Inflammatory macrophage treated with lipopolysaccharide for 1 hour (primary cell): ENCODE measurements at places on chromosomes 6 and 20.

DNA sequence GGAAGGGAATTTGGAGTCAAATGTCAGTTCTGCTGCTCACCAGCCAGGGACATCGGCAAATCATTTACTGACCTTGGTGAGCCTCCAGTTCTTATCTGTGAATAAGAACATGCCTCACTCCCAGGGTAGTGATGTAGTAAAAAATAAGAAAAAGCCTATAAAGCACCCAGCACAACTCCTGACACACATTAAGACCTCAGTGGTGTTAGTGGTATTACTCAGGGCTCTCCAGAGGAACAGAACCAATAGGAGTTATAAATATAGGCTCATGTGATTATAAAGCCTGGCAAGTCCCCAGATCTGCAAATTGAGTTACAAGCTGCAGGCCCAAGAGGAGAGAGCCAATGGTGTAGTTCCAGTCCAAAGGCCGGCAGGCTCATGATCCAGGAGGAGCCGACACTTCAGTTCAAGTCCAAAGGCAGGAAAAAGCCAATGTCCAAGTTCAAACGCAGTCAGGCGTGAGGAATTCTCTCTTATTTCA is 71.3 kb upstream of the EYA2 start:
- DNase-seq = no peak

DNA sequence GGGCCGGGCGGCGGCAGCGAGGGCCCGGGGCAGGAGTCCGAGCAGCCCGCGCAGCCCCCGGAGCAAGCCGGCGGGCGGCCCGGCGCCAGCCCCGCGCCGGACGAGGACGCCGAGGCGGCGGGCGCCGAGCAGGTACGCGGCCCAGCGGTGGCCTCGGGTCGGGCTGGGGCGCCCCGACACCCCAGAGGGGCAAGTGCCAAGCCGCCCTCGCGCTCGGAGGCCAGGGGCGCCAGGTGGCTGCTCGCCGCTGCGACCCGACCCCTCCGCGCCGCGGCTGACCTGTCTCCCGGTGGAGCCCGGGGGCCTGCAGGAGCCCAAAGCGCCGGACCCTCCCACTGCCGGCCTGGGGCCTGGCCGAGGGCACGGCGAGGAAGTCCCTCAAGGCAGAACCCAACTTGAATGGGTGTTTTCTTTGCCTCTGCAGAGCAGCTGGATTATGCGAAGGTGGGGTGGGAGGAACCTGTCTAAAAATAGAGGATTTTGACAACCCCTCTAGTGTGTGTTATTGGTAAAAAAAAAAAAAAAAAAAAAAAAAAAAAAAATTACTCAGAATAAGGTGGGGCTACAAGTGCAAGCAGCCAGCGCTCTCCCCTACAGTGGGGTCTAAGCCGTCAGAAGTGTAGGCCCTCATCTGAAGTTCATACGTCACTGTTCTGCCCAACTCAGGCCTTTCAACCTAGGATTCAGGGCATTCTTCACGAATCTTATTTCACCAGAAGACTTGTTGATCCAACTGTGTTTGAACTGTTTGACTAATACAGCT is 609 bp downstream of the OGFRL1 start:
- DNase-seq = peak; percentile 59

GRCh38 chr6:11008821-11009220 is 35.3 kb downstream of the ELOVL2 start:
- DNase-seq = no peak

GRCh38 chr20:54255157-54255556 is 47.3 kb downstream of the PFDN4 start:
- DNase-seq = no peak

- DNase-seq = peak; percentile 41
Observed at GRCh38 chr6:56314683-56315523, 67.5 kb upstream of the COL21A1 start.

GRCh38 chr6:19697744-19698290 is 139.4 kb upstream of the ID4 start:
- DNase-seq = no peak

DNA sequence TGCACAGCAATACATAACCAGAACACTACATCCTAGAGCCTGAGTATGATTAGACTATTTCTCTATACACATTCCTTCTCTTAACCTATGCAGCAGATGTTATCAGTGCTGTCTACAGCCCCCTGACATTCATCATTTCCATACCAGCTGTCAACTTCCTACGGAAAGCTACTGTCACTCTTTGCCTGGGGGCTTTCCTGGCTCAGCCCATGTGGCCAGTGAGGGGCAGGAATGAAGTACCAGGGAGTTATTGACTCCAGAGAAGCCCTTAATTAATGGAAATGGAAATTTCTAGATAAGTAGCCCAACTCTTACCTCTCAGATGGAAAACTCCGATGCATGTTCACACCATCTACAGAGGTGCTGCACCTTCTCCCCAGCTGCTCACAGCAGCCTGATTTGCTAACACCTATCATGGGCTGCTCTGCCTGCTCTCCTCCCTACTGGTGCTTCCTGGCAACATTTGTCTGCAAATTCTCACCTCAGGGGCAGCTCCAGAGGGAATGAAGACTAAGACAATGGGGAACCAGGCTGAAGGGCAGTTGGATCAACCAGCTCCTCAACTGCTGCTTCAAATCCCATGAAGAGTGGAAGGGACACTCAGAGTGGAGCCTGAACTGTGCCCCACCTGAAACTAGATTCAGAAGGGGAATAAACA is 59.6 kb downstream of the LINC00237 start:
- no peak for DNase-seq

GRCh38 chr20:44186674-44187053 is 324 bp downstream of the JPH2 start:
- DNase-seq = no peak

DNA sequence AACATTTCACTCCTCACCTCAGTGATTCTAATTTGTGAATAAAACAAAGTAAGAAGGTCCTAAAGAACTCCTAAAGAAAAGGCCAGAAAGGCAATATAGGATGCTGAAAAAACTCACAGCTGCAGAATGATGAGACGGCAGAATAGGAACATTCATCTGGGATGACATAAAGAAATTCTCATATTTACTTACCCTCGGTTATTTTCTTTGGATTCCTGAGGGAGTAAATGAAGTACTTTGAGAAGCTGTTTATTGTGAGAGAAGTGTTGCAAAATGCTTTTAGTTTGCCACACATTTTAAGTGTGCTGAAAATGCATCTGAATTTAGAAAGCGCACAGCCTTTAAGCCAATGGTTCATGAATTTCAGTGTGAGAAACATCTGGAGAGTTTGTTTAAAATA is 35.7 kb upstream of the RBL1 start:
- no peak for DNase-seq

GRCh38 chr6:144944106-144944505 is 659.0 kb downstream of the UTRN start:
- no peak for DNase-seq

DNA sequence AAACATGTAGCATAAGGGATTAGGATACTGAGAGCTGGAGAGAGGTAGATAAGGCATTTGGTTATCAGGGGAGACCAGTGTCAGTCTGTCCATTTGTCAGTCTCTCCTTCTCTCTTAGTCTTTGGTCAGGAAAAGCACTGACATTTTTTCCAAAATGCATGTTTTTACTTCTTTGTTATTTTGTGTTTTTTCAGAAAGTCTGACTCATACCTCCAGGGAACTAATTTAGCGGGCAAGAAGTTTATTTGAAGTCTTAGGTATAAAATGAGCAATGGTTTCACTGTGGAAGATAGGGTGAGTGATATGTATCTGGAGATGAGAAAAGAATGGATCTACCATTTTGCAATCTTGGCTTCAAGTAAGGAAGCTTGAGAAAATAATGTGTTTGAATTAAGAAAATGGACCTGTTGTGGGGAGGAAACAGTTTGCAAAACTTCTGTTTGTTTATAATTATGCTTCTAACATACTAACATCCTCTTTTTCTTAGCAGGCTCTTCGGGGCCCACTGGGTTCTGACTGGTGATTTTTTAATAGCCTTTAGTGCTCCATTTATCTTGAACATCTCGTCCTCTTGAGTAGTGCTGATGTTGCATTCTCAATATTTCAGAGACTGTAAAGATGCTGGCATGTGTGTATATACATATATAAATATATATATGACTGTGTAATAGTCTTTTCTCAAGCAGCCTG is 66.9 kb upstream of the FABP7 start:
- no peak for DNase-seq

GRCh38 chr6:90412538-90413369 is 116.1 kb upstream of the BACH2 start:
- DNase-seq = no peak

- DNase-seq = no peak
Observed at GRCh38 chr6:22647719-22648118, 78.4 kb downstream of the HDGFL1 start.

- peak; percentile 26 for DNase-seq
Observed at GRCh38 chr20:41232973-41233926, 84.3 kb downstream of the ZHX3 start.

- DNase-seq = no peak
Observed at GRCh38 chr6:106974336-106974998, at the start of gene CD24. Gene CD24, minus strand, starts transcription at chr6:106974729. Its CDS starts 83 bp downstream, at chr6:106974646.

DNA sequence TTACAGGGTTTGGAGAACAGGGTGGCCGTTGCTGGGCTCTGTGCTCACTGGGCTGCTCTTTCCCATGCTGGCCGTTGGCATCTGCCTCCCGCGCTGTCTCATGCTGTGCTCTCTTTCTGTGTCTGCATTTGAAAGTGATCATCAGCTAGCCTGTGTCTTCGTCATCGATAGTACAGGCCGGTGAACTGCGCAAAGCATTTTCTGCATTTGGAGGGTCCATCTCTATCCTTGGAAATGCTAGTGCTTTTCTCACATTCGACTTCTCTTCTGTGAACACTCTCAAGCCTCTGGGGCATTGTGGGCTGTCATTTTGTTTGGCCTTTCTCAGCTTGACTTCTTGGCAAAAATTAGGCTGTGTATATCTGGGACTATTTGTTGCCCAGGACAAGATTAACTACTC is 6.8 kb upstream of the SNHG17 start:
- no peak for DNase-seq

- DNase-seq = no peak
Observed at GRCh38 chr20:11091511-11091910, 417.7 kb upstream of the JAG1 start.

GRCh38 chr6:157328108-157328692 is 4.9 kb upstream of the TMEM242 start:
- DNase-seq = no peak

DNA sequence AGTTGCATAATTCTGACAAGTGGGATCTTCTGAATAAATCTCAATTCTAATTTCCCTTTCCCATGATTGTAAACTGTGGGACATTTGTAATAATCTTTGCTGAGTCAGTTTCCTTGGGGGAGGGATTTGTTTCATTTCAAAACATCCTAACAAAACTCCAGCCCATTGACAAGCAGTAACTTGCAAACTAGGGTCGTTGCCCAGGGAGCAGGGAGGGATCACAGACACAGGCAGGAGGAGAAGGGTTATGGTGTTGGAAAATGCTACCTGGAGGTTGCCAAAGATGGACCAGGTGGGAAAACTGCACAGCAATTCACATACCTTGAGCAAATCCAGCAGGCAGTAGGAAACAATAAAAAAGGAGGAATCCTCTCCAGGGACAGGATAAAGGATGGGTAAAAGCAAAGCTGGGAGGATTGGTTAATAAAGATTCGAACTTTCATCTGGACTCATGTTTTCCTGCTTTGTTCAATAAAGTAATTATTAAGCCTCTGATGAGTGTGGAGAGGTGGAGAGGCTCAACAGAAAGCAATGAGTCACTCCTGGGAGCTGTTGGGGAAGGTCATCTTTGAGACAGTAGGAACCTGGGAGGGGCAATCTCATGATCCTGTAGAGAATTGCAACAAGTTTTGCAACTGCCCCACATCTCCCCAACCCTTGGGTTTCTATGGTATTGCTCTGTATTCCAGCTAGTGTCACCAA is 87.3 kb upstream of the AKIRIN2 start:
- peak; percentile 91 for DNase-seq

DNA sequence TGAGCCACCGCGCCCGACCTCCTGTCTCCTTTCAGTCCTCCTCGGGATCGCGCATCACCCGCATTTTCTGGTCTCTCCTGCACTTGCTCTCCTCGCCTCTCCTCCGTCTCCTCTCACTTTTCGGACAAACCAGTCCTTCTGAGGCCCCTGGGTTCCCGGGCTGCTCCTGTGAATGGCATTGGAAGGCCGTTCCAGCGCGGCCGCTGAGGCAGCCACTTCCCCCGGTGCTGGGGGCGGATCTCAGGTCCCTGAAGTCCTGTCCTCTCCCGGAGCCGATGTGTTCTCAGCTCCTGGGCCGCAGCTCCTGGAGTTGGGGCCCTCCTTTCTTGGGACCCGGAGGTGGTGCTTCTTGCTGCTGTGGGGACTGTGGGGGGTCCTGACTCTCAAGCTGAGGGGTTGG is 803 bp downstream of the MICB start:
- DNase-seq = peak; percentile 8

DNA sequence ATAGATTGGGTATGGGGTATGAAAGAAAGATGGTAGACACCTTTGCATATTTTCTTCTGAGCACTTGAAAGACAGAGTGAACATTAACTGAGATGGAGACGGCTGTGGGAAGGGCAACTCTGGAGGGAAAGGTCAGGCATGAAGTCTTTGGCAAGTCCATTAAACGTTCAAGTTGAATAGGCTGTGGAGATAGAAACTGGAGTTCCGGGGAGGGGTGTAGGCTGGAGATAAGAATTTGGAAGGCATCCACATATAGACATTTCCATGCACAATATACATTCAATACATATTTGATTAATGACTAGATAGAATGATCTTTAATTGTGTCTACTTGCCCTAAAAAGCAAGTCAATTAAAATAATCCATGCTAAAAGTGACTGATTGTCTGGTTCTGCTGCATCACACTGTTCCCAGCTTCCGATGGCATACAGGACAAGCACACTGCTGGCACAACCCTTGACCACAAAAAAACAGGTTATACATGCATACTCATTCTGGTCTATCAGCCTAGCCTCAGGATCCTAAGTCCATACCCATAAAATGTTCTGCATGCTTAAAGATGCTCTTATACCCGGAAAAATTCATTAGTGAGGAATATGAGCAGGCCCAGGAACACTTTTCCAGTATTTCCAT is 1.9 kb upstream of the MYLK4 start:
- no peak for DNase-seq

DNA sequence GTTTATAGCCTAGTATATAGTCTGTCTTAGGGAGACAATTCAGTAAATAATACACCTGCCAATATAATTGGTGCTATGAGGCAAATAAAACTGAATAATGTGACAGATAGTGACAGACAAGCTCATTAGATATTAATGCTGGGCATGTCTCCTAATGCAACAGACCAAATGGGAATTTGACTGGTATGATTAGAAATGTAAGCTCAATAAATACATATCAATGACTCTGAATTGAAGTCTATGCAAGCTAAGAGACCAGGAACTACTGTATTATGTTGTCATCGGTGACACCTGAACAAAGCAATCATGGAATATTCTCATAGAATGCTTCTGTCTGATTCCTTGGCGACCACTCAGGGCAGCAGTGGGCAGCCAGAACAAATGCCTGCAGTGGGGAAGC is 2.5 kb upstream of the SNX3 start:
- no peak for DNase-seq

DNA sequence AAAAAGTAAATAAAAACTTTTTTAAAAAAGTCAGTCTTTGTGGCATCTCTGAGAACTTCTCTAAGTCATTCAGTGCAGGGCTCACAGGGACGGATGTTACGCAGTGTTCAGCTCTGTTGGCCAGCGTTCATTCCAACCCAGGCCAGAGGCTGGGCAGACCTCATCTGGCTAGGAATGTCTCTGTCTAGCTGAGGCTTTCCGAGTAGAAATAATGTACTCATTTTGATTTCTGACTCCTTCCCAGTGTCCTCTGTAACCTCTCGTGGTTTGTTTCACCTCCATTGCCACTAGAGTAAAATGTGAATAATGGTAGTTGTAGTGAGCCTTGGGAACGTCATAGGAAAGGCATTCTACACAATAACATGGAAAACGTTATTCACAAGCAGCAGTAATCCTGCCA is 135.1 kb downstream of the TMEM242 start:
- DNase-seq = no peak

- no peak for DNase-seq
Observed at GRCh38 chr6:132872923-132873322, 58.6 kb downstream of the RPS12 start.
